ENCODE measurements at places on chromosomes 4 and X.

- DNase-seq = no peak
These were observed 56.0 kb upstream of the MID1 start for GRCh38 chrX:10676235-10676957.

DNA sequence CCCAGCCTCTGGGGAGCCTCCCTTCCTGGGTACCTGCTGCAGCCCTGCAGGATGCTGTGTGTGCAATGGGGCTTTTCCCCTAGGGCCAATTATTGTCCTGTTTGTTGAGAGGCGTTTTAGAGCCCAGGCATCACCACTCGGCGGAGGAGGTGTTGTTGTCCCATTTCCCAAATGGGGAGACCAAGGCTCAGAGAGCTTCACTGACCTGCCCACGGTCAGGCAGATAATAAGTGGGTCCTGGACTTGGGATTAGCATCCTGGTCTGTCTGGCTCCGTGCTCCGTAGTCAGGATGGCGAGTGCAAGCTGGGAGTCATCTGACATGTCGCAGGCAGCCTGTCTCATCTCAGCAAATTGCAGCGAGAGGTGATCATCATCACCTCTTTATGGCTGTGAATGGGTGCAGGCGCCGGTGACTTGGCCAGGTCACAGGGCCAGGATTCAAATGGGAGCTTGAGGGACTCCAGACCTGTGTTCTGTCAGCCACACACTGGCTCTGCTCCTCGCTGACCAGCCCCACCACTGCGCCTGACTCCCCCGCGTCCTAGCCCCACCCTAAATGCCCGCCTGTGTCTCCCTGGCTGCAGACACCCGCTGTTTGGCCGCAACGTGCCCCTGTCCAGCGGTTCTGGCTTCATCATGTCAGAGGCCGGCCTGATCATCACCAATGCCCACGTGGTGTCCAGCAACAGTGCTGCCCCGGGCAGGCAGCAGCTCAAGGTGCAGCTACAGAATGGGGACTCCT is 16.6 kb downstream of the HTRA3 start:
- no peak for DNase-seq

- DNase-seq = no peak
These were observed 14.8 kb upstream of the ADGRG2 start for GRCh38 chrX:19137067-19137466.

GRCh38 chr4:3375688-3376087 is 66.1 kb upstream of the HGFAC start:
- no peak for DNase-seq
